ENCODE measurements at places on chromosomes 3 and 15.

GRCh38 chr15:70125605-70126004, 27.9 kb upstream of the TLE3 start:
- no peak for DNase-seq

DNA sequence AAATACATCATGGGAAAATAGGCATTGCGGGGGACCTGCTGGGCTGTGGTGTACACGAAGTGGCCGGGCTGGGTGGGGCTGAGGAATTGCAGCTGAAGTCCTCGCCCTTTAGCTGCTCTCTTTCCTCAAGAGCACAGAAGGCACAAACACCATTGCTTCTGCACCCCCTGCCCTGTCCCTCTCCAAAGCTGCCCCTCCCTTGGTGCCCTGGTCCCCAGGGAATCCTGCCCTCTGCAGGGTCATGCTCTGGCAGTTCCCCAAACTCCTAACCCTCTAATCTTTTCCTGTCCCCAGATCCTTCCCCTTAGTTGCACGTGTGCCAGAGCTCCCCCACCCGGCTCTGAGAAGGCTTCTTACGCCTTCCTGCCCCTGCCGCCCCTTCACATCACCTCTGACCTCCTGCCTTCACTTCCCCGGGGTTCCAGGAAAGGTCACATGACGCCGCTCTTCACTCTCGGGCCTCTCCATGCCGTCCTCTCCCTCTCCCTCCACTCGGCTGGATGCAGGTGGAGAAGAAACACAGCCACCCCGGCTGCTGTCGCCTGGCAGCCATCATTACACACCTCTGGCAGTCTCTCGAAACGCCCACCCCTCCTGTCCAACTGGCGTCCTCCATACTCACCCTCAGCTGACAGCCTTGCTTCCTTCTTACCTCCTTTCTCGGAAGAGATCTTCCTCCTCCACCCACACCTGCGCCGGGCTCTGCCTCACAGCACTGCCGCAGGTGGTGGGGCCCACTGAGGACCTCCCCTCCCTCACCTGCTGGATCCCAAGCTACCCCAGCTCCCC, 6.9 kb upstream of the PCSK6 start:
- no peak for DNase-seq

- DNase-seq = no peak
Measured at GRCh38 chr3:180092889-180093288, 56.2 kb upstream of the PEX5L start.

DNA sequence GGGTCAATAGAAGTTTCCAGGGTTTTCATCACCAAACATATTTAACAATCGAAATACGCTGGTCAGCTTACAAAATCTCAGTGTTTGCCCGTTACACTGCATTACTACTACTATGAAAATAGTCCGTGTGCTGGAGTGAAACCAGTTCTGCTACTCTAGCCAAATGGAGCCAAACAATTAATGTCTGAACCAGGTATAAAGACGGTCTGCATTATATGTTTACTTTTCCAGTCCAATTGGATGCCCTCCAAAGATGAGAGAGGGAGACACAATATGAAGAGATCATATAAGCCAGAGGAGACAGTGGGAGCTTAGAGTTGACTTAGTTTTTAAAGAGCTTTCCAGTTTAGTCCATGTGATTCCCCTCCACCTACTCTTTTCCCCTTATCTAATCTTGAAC, 6.3 kb upstream of the DUT start:
- no peak for DNase-seq

DNA sequence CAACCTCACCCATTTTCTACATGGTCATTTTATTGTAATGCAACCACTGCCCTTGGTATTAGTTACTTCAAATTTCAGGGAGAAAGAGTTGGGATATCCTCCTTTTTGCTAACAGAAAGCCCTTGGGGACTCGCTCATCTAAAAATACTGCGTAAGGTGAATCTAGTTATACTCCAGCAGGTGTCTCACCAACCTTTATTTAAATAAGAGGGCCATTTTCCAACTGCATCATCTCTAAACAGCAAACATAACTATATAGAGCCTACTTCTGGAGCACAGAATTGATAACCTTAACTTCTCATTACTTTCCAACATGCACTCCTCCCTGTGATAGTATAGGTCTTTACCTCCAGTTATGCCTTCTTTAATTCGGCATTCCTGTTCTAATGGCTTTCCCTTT, 77.5 kb downstream of the TBL1XR1 start:
- DNase-seq = no peak

- DNase-seq = no peak
Measured at GRCh38 chr3:108341911-108342310, 45.6 kb downstream of the HHLA2 start.

DNA sequence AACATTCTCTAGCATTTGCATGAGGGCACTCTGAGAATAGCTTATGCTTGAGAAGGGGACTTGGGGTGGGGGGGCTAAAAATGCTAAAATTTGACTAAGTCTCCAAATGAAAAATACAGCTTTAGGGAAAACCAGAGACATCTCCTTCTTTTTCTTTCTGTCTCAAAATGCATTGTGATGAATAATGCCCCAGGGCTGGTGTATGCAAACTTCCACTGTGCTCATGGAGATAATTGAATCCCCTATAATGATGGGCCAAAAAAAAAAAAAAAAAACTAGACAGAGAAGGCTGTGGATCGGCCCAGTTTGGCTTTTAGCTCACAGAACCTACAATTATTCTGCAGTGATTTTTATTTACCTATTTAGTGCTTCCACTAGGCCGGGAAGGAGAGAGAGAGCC, 147.9 kb upstream of the RORA start:
- DNase-seq = no peak

DNA sequence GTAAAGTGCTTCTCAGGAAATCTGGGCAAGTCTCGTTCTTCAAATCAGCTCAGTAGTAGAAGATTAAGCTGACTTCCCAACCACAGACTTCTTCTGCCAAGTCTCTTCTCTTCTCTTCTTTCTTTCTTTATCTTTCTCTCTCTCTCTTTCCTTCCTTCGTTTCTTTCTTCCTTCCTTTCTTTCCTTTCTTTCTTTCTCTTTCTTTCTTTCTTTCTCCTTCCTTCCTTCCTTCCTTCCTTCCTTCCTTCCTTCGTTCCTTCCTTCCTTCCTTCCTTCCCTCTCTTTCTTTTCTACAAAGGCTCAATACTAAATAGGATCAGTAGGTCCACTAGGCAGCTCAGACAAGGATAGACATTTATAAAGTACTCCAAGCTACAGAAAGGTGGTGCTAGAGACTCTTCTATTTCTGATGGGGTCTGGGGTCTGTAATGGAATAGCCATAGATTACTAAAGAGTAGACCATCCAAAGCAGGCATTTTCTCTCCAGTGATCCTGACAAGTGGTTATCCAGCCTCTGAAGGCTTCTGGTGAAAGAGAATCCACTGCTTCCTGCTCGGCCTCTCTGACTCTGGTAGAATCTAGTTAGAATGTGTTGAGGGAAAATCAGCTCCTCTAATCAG, 100.8 kb downstream of the TPRG1 start:
- DNase-seq = no peak

- no peak for DNase-seq
Measured at GRCh38 chr3:157297328-157297915, 137.5 kb upstream of the CCNL1 start.

DNA sequence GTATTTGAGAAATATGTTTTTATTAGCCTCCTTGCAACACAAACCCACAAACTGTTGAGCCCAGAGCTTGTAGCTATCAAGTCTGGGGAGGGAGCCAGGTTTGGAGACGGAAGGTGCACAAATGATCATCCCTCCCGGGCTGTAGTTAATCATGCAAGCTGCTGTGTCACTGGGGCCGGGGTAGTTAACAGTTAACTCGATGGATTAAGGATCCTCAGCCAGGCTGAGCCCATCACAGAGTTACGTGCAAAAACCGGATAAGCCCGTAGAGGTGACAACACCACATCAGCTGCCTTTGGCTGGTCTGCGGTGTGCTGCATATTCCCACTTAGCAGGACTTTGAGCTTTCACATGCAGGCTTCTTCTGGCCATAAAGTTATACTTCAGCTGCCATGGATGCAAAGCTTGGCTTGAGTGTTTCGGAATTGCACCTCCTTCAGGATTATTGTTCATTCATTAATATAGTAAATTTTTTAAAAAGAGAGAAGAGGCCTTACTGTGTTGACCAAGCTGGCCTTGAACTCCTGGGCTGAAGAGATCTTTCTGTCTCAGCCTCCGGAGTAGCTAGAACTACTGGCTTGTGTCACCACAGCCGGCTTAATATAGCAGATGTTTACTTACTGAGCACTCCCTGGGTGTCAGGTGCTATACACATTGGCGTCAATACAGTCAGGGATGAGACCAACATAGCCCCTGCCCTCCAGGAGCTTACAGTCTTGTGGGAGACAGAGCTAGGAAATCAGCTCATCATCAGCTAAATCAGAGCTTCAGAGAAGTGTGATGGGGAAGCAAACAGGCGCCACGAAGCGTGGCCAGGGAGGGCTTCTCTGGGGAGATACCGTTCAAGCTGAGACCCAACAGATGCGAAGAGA, 226.8 kb upstream of the BHLHE40 start:
- peak; percentile 92 for DNase-seq

- no peak for DNase-seq
Measured at GRCh38 chr3:23549148-23549910, 256.4 kb upstream of the UBE2E1 start.

GRCh38 chr15:34726406-34727100, 28.2 kb downstream of the GJD2 start:
- no peak for DNase-seq

- peak; percentile 47 for DNase-seq
Measured at GRCh38 chr15:25933456-25934158, 70.5 kb upstream of the ATP10A start.

- DNase-seq = no peak
Measured at GRCh38 chr15:72706266-72706665, 20.3 kb downstream of the BBS4 start.

- DNase-seq = no peak
Measured at GRCh38 chr15:25708391-25708790, 154.7 kb downstream of the ATP10A start.

All from HepG2 (cell line).